ENCODE measurements at places on chromosomes 11 and 22. TPM values are rescaled to one million over a fixed set of nuclear protein-coding genes. Genes with fewer than 3 reads are reported as not detected.

DNA sequence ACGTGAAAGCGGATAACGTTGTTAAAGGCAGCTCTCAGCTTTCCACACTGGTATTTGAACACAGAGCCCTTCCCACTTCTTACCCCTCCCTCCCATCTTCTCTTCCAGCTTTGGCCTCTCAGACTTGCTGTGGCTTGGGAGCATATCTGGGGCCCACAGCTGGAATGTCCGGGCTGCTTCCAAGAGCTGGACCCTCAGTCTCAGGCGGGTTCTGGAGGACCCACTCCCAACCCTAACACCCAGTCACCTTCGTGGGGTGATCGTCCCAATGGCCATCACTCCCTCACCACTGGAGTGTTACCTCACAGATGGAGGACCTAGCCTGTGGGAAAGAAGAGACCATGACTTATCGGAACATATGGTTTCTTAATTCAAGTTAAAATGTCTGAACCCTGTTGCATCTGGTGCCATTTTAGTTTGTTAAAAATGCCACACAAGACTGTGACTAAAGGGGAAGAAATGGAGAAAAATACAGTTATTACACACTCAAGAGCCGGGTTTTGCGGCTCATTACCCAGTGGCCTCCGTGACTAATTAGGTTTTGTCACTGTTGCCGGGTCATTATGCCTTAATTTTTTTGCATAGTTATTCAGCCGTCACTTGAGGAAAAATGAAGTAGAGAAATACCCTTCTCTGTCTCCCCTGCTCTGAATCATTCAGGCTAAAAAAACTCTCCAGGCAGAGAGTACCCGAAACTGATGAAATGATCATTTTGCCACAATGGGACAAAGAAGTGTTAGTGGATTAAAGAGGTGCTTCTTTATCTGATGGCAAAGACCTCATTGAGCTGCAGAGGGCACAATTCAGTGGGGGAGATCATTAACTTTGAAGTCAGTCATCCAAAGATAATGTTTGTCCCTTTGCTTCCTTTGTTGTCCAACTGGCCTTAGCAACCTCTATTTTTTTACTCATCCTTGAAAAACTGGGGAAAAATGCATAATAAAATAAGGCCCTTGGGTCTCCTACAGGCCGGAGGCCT lies 87.2 kb upstream of the HTATIP2 start:
- DNase-seq, result no peak

GRCh38 chr11:21447871-21448270 lies 745.0 kb upstream of the ANO5 start:
- DNase-seq, result no peak

DNA sequence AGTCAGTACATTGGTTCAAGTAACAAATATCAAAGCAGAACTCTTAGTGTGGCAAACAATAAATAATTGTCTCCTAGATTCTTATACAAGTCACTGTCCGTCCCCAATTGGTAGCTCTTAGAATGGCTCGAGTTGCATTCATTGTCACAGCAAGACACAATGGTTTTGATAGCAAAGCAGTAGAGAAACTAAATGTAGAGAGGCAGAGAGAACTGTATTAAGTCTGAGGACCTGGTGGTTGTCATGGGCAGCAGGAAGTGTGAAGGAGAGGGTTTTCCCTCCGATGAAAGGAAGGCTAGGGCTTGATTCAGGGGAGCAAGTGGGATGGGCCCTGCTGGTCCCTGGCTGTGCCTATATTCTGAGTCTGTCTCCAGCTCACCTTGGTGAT lies 36.6 kb downstream of the RCOR2 start:
- DNase-seq, result no peak

GRCh38 chr11:118846181-118846935 lies 37.3 kb upstream of the CXCR5 start:
- no peak for DNase-seq

- DNase-seq, result peak; percentile 80
Measured at GRCh38 chr22:19959043-19959586, 17.5 kb upstream of the TXNRD2 start.

GRCh38 chr22:31279821-31280505 lies 12.3 kb downstream of the PIK3IP1 start:
- no peak for DNase-seq

GRCh38 chr11:108635106-108635505 lies 29.8 kb upstream of the DDX10 start:
- no peak for DNase-seq

GRCh38 chr11:9711454-9712307 lies 47.8 kb downstream of the SWAP70 start:
- DNase-seq, result no peak

GRCh38 chr11:92739491-92739890 lies 230.0 kb upstream of the MTNR1B start:
- no peak for DNase-seq

GRCh38 chr11:3795131-3796001 lies 2.0 kb downstream of the NUP98 start:
- no peak for DNase-seq

The UPK3A gene
- not detected for total RNA-seq

The CERK gene
- 40.3 TPM for total RNA-seq

The GCAT gene
- total RNA-seq, result 9.2 TPM

The FGF19 gene
- not detected for total RNA-seq

The TPBGL gene
- total RNA-seq, result 0.57 TPM

The ANO3 gene
- total RNA-seq, result 0.35 TPM
